GM12878 (cell line): ENCODE measurements at places on chromosomes 1 and 21.

GRCh38 chr21:28113718-28114117 lies 879.0 kb downstream of the LTN1 start:
- no peak for DNase-seq

- no peak for DNase-seq
Measured at GRCh38 chr1:25899792-25900191, 6.4 kb downstream of the STMN1 start.

DNA sequence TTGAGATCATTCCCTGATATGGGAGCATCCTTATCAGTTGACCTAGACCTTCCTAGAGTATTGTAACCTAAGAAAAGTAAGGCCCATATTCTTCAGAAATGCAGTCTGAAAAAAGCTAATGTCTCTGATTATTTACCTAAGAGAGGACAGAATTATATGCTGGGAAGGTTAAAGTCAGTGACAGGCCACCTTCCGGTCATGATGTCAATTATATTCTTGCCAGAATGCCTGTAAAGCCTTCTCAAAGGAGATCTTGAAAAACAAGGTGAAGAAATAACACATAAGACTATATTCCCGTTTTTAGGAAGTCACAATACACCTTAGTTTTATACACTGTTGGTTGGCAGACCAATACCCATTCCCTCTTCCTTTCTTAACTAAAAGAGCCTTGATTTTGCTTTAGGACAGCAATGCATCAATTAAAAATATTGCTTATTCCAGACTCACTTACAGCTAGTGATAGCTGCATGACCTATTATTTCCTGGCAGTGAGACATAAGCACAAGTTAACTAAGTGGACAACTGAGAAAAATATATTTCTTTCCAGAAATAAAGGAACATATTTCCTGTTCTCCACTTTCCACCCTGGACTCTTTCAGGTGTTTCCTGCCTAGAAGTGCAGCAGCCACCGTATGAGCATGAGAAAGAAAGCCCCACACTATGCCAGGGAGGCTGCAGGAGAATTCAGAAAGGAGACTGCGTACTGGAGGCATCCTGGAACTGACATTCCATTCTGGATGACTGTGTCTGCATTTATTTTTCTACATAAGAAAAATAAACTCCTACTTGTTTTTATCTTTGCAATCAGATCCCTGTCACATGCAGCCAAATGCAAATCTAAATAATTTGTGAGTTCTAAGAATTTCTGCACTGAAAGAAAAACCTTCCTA lies 332.9 kb upstream of the PTBP2 start:
- no peak for DNase-seq

DNA sequence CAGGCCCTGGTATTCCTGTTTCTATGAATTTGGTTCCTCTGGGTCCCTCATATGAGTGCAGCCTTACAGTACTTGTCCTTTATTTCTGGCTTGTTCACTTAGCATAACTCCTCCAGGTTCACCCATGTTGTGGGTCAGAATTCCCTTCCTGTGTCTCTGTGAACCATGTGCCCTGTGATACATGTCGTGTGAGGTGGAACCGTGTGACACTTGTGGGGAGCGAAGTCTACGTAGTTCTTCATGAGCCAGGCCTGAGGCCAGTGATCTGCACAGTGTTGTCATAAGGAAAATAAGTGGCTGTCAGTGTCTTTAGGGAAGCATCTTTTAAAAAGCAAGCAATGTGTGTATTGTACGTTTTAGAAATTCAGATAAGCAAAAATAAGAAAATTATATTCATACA lies 122.8 kb downstream of the GALNT2 start:
- no peak for DNase-seq

- DNase-seq, result no peak
Measured at GRCh38 chr1:202288177-202288576, 53.6 kb downstream of the UBE2T start.

DNA sequence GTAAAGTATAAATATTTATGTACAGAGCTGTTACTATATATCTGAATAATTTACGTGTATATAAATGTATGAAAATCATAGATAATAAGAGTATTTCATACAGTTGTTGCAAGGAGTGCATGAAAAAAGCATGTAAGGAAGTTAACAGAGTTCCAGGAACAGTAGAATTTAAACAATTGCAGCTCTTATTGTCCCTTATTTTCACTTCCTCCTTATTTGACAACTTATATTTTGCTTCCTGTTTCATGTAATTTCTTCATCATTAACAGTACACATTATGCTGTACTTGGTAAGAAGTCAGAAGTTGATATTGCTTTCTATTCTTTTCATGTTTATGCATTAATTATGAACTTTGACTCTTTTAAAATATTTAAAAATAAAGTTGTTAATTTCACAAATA lies 681.5 kb downstream of the LRRIQ3 start:
- no peak for DNase-seq

DNA sequence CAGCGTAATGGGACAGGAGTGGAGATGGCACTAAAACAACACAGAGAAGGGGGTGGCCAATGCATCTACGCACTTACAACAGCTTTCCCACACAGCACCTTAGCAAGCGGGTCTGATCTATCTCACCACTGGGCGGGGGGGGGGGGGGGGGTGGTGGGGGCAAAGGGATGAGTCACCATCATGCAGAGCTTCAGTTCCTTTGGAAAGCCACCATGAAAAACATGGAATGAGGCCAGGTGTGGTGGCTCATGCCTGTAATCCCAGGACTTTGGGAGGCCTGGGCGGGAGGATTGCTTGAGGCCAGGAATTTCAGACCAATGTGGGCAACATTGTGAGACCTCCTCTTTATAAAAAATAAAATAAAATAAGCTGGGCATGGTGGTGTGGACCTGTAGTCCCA lies 47.2 kb downstream of the KLHDC7A start:
- DNase-seq, result no peak

DNA sequence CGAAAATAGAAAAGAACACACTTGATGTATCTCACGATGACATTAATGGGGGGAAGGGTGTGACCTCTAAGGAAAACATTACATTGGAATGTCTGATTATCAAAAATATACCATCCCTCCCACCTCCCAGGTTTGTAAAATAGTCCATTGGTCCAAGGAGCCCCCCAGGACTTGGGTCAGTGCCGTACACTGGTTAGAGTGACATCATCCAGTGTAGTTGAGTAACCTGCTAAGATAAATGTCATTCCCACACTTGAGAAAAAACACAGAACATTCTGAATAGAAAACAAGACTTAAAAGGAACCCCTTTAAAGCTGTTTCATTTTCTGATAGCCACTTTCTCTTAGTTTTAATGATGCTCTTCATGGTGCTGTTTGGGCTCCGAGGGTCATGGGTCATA lies 15.2 kb downstream of the DDX20 start:
- DNase-seq, result no peak

DNA sequence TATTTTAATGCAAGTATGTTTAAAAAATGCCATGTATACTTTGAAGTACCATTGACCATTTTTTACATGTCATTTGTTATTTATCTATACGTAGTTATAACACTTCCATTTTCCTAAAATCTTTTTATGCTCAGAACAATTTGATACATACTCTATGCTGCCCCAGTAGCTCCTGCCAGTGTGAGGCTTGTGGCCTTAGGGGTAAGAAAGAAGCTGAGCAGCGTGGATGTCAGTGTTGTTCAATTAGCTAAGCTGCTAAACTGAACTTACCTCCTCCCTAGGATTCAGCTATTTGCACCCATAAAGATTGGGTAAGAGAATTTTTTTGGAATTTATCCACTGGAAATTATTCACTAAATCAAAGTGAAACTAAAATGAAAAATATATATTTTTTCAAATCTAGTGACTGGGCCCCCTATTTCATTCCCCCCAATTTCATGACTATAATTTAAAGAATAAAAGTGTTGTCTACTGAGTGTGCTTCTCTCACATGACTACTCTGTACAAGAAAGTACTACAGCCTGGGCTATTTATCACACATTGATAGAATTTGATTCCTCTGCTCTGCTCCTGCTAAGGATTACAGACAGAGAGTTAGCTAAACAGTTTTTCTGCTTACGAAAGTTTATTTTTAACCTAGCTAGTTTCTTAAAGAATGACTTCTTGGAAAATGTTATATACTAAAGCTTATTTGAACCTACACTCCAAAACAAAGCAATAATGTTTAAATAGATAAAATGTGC lies 1030.3 kb upstream of the ADGRL4 start:
- no peak for DNase-seq

GRCh38 chr21:21860888-21861287 lies 862.7 kb downstream of the NCAM2 start:
- DNase-seq, result no peak

DNA sequence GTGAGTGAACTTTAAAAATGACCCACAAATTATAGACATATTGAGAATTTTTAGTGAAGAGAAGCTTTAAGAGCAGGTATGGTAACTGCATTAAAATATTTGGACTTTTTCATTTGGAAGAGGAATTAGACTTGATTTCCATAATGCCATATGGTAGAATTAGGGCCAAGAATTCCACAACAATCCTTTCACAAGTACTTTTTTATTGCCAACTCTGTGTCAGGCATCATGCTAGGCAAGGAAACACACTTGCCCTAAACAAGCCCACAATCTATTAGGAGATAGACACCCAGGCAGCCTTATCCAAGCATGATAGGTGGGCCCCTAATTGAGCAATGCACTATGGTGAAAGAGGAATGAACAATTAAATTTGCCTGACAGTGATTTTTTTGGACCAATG lies 353.0 kb downstream of the TGFB2 start:
- no peak for DNase-seq

GRCh38 chr1:157081707-157082106 lies 17.9 kb downstream of the ETV3L start:
- no peak for DNase-seq

DNA sequence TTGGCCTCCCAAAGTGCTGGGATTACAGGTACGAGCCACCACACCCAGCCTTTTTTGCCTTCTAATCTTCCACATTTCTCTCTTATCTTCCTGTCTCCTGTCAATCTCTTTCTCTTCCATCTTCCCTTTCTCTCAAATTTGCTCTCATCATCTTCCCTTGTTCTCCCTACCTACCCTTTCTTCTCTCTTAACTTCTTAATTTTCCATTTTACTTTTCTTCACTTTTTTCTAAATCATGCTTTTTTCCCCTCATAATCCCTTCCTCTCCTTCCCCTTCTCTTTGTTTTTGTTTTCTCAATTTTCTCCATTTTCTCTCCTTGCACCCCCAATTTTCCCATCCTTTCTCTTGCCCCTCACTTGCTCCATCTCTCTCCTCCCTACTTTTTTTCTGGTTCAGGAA lies 545.7 kb downstream of the OMA1 start:
- DNase-seq, result no peak

- no peak for DNase-seq
Measured at GRCh38 chr1:234437423-234438171, 41.4 kb downstream of the TARBP1 start.

GRCh38 chr21:46189213-46189958 lies 5.1 kb upstream of the SPATC1L start:
- DNase-seq, result no peak

DNA sequence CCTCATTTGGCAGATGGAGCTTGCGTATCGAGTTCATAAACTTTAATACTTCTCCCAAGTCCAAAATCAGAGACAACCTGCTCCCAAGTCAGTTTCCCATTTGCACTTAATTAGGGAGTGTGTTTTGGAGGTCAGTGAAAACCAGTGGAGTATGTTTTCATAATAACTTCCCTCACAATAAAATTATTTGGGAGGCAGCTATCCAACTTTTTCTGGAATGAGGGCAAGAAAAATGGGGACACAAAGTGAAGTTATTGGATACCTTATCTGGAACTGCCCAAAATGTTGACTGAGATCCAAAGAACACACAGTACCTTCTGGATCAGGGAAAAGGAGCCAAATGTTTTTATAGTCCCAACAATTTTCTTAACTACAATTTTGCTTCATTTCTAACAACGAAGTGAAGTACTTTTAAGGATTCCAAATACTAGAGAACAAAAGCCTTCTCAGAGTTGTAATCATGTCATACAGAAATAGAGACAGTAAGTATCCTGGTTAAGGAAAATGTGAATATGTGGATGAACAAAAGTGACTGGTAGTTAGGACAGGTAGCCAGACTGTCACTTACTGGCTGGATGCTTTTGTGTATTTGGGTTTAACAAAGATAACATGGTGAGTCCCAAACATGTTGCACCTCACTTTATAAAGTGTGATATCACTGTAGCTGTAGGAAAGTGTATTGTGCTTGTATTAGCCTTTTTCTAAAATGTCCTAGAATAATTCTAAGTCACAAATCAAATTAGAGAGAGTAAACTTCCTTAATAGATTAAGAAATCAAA lies 325.0 kb downstream of the HLX start:
- DNase-seq, result no peak

GRCh38 chr1:65904681-65905083 lies 112.0 kb downstream of the PDE4B start:
- no peak for DNase-seq

DNA sequence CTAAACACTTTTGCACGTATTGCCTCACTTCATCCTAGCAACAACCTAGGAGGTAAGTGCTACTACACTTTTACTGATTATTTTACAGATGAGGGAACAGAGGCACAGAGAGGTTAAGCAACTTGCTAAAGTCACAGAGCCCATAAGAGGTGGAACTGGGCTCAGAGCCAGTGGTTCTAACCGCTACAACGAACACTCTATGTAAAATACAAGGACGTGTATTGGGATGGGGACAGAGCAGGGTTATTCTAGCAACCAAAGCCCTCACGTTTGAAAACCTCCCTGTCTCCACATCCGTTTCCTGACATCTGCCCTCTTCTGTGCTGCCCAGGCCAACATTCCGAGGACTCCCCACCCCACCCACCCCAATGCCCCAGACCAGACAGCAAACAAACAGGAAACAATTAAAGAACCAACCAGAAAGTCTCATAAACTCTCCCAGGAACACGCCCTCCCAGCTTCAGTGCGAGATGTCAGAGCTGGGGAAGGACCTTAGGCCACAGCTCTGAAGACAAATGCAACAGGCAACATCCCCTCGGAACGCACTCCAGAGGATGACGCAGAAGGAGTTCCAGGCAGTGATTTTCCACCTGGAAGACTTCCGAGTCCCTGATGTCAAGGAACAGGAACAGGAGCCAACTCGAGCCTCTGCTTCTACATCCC lies 41.1 kb downstream of the GLIS1 start:
- no peak for DNase-seq

DNA sequence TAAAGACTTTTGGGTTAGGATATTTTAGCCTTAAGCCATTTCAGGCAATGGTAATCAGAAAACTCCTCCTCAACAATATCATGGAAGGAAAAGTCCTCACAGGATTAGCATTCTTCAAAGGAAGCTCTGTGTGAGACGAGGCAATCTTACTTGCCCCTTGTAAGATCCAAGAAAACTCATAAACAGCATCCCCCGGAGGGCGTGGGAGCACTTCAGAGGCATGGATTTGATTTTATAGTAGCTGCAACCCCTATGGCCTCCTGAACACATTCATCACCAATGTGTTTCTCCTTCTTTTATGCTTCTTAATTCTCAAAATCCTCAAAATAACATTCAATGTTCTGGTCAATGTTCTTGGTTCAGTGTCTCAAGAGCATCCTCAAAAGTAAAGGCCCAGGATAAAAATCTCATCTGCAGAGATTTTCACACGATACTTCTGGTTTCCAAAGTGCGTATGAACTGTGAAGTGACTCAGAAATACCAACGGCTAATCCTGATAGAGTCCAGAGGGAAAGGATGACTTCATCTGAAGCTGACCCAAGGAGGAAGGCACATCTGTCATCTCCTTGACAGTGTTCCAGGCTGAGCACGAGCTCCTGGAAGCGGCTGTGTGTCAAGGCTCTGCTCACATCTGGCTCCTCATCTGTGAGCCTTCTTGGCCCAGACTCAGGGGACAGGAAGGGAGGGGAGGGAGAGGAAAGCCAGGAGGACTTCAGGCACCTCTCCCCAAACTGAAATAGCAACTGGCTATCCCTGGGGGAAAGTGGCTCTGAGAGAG lies 49.3 kb upstream of the PSEN2 start:
- no peak for DNase-seq
